ENCODE measurements at places on chromosomes 2 and 18. TPM values are rescaled to one million over a fixed set of nuclear protein-coding genes. Genes with fewer than 3 reads are reported as not detected.

Gene SP140
- 0.79 TPM for total RNA-seq

Gene CNDP2
- total RNA-seq, result 80.8 TPM

Gene VAMP5
- 7.2 TPM for total RNA-seq

Gene SOX11
- not detected for total RNA-seq

- no peak for DNase-seq
- H3K27me3 ChIP-seq, result no peaks in the 10 kb centered on the region
- H3K4me3 ChIP-seq, result no peak overlapping the region
- H3K4me1 ChIP-seq, result no peaks in the 10 kb centered on the region
- H3K27ac ChIP-seq, result no peak overlapping the region
Observed at GRCh38 chr2:12685956-12686355, 30.8 kb upstream of the TRIB2 start.

DNA sequence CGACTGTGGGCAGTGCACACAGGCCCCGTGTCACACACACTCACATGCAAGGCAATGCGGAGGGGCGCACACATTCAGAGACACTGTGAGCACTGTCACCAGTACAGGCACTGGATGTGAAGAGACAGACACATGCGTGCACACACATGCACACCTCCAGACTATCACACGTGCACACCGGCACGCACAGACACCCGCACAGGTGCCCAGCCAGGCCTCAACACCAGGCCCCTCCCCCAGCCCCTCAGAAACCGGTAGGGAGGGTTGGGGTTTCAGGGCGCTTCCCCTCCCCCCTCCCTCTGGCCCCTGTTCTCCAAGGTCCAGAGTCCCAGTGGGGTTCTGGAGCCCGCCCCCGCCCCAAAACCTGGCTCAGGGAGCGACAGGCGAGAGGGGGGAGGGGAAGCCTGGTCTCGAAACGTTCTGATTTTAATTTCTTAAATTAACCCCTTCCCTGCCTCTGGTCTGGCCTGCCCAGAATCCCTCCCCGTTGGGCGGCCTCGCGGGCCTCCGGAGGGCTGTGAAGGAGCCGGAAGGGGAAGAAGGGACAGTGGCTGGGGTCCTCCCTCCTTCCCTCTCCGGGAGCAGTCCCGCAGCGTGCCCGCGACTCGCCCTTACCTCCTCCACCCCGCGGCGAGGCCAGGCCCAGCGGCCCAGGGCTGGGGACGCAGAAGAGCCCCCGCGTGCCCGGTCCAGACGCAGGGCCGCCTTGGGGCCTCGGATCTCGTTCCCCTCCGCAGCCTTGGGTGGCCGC lies 558 bp downstream of the FBXO41 start:
- peaks cover 25% of the 10 kb centered on the region for H3K4me1 ChIP-seq
- no peaks in the 10 kb centered on the region for H3K36me3 ChIP-seq
- no peak for DNase-seq
- H3K4me3 ChIP-seq, result peak overlapping the region; percentile 85
- no peaks in the 10 kb centered on the region for H3K27me3 ChIP-seq

GRCh38 chr18:28884304-28884703 lies 707.4 kb upstream of the CDH2 start:
- no peak for DNase-seq
- no peak overlapping the region for H3K4me3 ChIP-seq
- no peaks in the 10 kb centered on the region for H3K4me1 ChIP-seq
- no peaks in the 10 kb centered on the region for H3K36me3 ChIP-seq

GRCh38 chr2:242098445-242099128 lies 229.1 kb downstream of the RTP5 start:
- H3K4me3 ChIP-seq, result no peak overlapping the region
- H3K4me1 ChIP-seq, result no peaks in the 10 kb centered on the region
- no peak overlapping the region for H3K27ac ChIP-seq
- DNase-seq, result no peak
- H3K27me3 ChIP-seq, result no peaks in the 10 kb centered on the region

- no peaks in the 10 kb centered on the region for H3K4me1 ChIP-seq
- peaks cover 87% of the 10 kb centered on the region for H3K27me3 ChIP-seq
- no peak for DNase-seq
- no peak overlapping the region for H3K4me3 ChIP-seq
- no peak overlapping the region for H3K27ac ChIP-seq
- H3K36me3 ChIP-seq, result no peaks in the 10 kb centered on the region
Observed at GRCh38 chr2:120876526-120877280, 141.0 kb downstream of the GLI2 start.

- H3K4me1 ChIP-seq, result no peaks in the 10 kb centered on the region
- H3K27me3 ChIP-seq, result no peaks in the 10 kb centered on the region
- no peaks in the 10 kb centered on the region for H3K36me3 ChIP-seq
- H3K27ac ChIP-seq, result no peak overlapping the region
- no peak overlapping the region for H3K4me3 ChIP-seq
Observed at GRCh38 chr2:189249901-189250300, 70.3 kb upstream of the COL5A2 start.

- no peak overlapping the region for H3K27ac ChIP-seq
- H3K36me3 ChIP-seq, result peaks cover 10% of the 10 kb centered on the region
- H3K4me3 ChIP-seq, result no peak overlapping the region
Observed at GRCh38 chr18:725646-726045, 13.2 kb upstream of the ENOSF1 start.

DNA sequence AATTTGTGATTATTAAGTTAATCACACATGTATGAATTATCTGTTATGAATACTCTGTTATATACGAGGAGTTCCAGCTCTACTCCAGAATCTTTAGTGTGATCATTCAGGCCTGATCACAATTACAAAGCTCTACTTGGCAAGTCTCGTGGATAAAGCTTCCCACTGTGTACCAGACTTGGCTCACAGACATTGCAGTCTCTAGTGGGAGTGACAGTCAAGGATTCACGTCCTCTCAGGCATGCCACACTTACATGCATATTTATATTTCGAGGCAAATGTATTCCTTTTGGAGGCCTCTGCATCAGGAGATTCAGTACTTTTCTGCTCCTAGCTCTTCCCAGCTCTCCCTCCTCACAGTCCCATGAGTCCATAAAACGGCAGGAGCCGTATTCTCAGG lies 403.4 kb upstream of the CDH7 start:
- no peak overlapping the region for H3K27ac ChIP-seq
- no peak for DNase-seq
- H3K27me3 ChIP-seq, result no peaks in the 10 kb centered on the region
- no peak overlapping the region for H3K4me3 ChIP-seq
- no peaks in the 10 kb centered on the region for H3K36me3 ChIP-seq
- no peaks in the 10 kb centered on the region for H3K4me1 ChIP-seq

GRCh38 chr2:187372213-187372612 lies 75.8 kb downstream of the CALCRL start:
- no peak overlapping the region for H3K27ac ChIP-seq
- H3K4me1 ChIP-seq, result no peaks in the 10 kb centered on the region
- no peaks in the 10 kb centered on the region for H3K27me3 ChIP-seq
- no peaks in the 10 kb centered on the region for H3K36me3 ChIP-seq
- no peak overlapping the region for H3K4me3 ChIP-seq
- no peak for DNase-seq

DNA sequence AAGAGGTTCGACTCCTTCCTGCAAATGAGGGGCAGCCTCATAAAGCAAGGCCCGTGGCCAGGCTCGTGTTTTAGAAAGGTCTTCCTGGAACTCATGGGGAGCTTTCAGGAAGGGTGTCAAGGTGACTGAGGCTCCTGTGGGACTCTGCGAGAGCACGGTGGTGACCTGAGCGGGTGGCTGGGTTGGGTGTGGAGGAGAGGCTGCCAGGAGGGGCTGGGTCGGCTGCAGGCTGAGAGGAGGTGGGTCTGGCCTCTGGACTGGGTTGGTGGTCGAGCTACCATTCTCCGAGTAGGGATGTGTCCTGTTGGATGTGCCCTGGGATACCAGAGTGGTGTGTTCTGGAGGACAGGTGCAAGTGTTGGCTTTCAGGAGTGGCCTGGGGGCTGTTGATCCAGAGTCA lies 86.4 kb downstream of the DGKD start:
- H3K36me3 ChIP-seq, result peaks cover 58% of the 10 kb centered on the region
- H3K27me3 ChIP-seq, result no peaks in the 10 kb centered on the region
- H3K4me1 ChIP-seq, result no peaks in the 10 kb centered on the region
- DNase-seq, result no peak
- no peak overlapping the region for H3K4me3 ChIP-seq

DNA sequence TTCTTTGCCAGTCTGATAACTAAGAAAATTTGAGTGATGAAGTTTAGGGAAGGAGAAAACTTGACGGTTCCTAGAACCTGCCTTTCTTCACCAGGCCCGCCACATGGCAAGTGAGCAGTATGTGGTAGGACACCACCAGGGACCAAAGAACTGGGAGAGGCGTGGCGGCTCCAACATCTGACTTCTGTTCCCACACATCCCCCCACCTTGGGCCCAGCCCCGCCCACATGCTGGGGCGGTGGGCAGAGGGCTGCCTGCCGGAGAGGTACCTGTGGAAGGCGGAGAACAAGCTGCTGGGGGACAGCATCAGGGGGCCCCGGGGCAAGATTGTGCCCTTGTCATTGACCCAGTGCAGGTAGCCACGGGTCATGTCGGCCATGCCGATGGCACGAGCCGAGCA lies 75.0 kb downstream of the EMILIN2 start:
- H3K4me1 ChIP-seq, result peaks cover 9% of the 10 kb centered on the region
- DNase-seq, result no peak
- H3K27me3 ChIP-seq, result no peaks in the 10 kb centered on the region
- H3K36me3 ChIP-seq, result peaks cover 97% of the 10 kb centered on the region
- no peak overlapping the region for H3K27ac ChIP-seq

DNA sequence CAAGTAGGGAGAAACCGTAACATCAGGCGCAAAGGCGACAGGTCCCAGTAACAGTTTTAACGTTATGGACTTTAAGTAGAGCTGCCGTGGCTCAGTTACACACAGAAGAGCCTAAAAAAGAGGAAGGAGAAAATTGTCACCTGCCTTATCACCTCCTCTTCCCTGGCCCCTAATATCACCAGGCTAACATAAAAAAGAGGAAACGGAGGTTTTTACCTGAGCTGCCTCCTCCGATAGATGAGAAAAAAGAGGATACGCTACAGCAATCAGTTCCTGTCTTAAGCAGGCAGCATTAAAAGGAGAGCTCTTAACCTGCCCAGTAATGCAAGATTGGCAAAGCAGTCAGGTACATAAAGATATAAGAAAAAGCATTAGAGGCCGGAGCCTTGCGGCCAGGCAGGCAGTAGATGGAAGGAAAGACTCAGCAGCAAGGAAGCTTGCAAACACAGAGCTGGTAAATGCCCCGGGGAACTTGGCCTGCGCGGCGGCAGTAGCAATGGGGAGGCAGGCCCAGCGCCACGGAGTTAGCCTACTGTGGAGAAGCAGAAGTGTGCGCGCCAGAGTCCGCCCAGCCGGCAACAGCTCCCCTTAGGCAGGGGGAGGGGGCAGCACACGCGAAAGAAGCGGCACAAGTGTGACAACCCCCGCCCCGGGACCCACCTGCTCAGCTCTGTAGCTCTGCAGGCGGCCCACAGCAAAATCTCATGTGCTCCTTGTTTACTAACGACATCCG lies 116.3 kb upstream of the SCN7A start:
- no peak overlapping the region for H3K4me3 ChIP-seq
- H3K27ac ChIP-seq, result no peak overlapping the region
- H3K36me3 ChIP-seq, result no peaks in the 10 kb centered on the region
- no peak for DNase-seq

GRCh38 chr2:235347691-235348090 lies 146.2 kb upstream of the AGAP1 start:
- no peak overlapping the region for H3K4me3 ChIP-seq
- H3K27ac ChIP-seq, result no peak overlapping the region
- DNase-seq, result no peak
- H3K36me3 ChIP-seq, result no peaks in the 10 kb centered on the region
- H3K4me1 ChIP-seq, result no peaks in the 10 kb centered on the region

GRCh38 chr2:232549655-232550353 lies 553 bp downstream of the TIGD1 start:
- no peak for DNase-seq
- 0 out of 2 replicates have a peak, but pooled peaks cover 6% of the 10 kb centered on the region for H3K36me3 ChIP-seq
- H3K27ac ChIP-seq, result peak overlapping the region; percentile 95
- peak overlapping the region; percentile 73 for H3K4me3 ChIP-seq

GRCh38 chr2:81234711-81235110 lies 930.2 kb upstream of the LRRTM1 start:
- no peaks in the 10 kb centered on the region for H3K36me3 ChIP-seq
- no peak for DNase-seq
- H3K4me3 ChIP-seq, result no peak overlapping the region
- H3K27ac ChIP-seq, result no peak overlapping the region
- no peaks in the 10 kb centered on the region for H3K27me3 ChIP-seq

DNA sequence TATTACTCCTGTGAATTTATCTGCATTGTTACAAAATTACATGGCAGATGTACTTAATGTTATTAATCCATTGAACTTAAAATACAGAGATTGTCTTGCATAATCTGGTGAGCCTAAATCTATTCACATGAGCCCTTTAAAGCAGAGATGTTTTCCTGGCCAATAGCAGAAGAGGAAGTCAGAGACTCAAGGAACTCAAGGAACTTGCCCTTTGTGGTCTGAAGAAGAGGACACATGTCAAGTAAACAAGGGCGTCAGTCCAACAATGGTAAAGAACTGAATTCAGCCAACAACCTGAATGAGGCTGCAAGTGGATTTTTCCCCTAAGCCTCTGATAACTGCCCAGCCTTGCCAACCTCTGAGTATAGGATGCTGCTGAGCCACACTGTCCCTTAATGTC lies 356.3 kb upstream of the PKDCC start:
- no peak overlapping the region for H3K27ac ChIP-seq
- no peaks in the 10 kb centered on the region for H3K4me1 ChIP-seq
- no peak for DNase-seq
- no peaks in the 10 kb centered on the region for H3K36me3 ChIP-seq

GRCh38 chr2:157312866-157313486 lies 12.6 kb downstream of the ERMN start:
- H3K4me3 ChIP-seq, result no peak overlapping the region
- DNase-seq, result no peak
- no peak overlapping the region for H3K27ac ChIP-seq
- H3K36me3 ChIP-seq, result no peaks in the 10 kb centered on the region

GRCh38 chr2:8146132-8147005 lies 535.5 kb upstream of the ID2 start:
- DNase-seq, result no peak
- no peaks in the 10 kb centered on the region for H3K27me3 ChIP-seq
- H3K4me1 ChIP-seq, result peaks cover 47% of the 10 kb centered on the region

- peaks cover 1% of the 10 kb centered on the region for H3K27me3 ChIP-seq
- no peaks in the 10 kb centered on the region for H3K36me3 ChIP-seq
- DNase-seq, result no peak
- H3K27ac ChIP-seq, result no peak overlapping the region
- no peak overlapping the region for H3K4me3 ChIP-seq
- H3K4me1 ChIP-seq, result no peaks in the 10 kb centered on the region
Observed at GRCh38 chr2:200084036-200084435, 128.7 kb downstream of the MAIP1 start.

DNA sequence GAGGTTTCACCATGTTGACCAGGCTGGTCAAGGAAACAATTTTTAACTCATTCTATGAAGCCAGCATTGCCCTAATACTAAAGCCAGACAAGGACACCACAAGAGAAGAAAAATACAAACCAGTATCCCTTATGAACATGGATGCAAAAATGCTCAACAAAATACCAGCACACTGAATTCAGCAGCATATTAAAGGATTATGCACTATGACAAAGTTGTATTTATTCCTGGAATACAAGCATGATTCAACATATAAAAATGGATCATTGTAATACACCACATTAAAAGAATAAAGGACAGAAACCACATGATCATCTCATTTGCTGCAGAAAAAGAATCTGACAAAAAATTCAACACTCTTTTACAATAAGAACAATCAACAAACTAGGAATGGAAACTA lies 138.7 kb downstream of the RAB3GAP1 start:
- H3K4me3 ChIP-seq, result no peak overlapping the region
- H3K36me3 ChIP-seq, result no peaks in the 10 kb centered on the region
- no peaks in the 10 kb centered on the region for H3K27me3 ChIP-seq
- no peaks in the 10 kb centered on the region for H3K4me1 ChIP-seq
- DNase-seq, result no peak

Measured in HepG2 (cell line).